ENCODE measurements at places on chromosomes 2 and 18.

DNA sequence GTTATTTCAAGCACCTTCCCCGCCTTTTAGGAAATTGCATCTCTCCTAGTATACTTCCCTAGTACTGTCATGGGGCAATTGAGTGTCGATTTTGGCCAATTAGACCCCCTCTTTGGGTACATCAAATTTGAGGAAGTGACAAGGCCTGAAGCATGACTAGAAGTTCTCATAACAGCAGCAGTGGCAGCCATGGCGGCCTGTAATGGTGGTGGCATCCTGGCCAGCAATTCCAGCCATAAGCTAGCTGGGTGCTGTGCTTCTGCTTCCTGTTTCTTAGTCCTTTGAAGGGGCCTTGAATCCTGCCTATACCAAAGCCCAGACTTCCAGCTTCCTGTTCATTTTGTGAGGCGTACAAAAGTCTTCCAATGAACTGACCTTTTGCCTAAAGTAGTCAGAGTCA lies 523.1 kb downstream of the PLCL1 start:
- H3K27ac ChIP-seq = no peak overlapping the region
- no peaks in the 10 kb centered on the region for H3K36me3 ChIP-seq
- peaks cover 30% of the 10 kb centered on the region for H3K4me1 ChIP-seq
- H3K27me3 ChIP-seq = peaks cover 54% of the 10 kb centered on the region
- DNase-seq = no peak

DNA sequence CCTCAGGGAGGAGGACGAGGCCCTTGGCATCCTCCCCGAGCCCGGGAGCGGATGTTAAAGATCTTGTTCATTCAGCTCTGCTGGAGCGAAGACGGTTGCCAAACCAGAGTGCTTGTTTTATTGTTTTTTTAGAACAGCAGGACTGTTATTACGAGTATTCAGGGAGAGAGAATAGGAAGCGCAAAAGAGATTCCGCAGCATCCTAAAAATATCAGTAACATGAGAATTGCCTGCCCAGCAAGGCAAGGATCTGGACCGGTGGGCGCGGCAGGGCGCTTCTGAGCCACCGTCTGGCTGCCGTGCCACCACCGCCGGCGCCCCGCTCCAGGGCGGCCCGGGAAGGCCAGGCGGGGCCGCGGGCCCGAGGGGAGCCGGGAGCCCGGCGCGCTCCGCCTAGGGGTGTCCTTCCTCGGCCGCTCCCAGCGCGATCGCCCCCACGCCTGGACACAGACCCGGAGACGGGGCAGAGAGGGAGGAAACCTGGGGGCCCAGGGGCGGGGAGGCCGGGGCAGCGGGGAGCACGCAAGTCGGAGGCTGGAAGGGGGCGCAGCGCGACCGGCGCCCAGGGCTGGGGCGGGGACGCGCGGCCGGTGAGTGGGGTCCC lies 843 bp downstream of the CYS1 start:
- peaks cover 16% of the 10 kb centered on the region for H3K4me1 ChIP-seq
- H3K27ac ChIP-seq = peak overlapping the region; percentile 14
- peak overlapping the region; percentile 66 for H3K4me3 ChIP-seq
- no peak for DNase-seq
- peaks cover 81% of the 10 kb centered on the region for H3K27me3 ChIP-seq

GRCh38 chr18:34221971-34222306 lies 2.8 kb downstream of the NOL4 start:
- H3K36me3 ChIP-seq = peaks cover 1% of the 10 kb centered on the region
- H3K4me1 ChIP-seq = no peaks in the 10 kb centered on the region
- H3K4me3 ChIP-seq = no peak overlapping the region
- H3K27me3 ChIP-seq = peaks cover 45% of the 10 kb centered on the region
- no peak overlapping the region for H3K27ac ChIP-seq
- no peak for DNase-seq

GRCh38 chr2:119484834-119485233 lies 39.4 kb downstream of the SCTR start:
- H3K4me1 ChIP-seq = no peaks in the 10 kb centered on the region
- H3K4me3 ChIP-seq = no peak overlapping the region
- DNase-seq = no peak
- no peaks in the 10 kb centered on the region for H3K36me3 ChIP-seq

DNA sequence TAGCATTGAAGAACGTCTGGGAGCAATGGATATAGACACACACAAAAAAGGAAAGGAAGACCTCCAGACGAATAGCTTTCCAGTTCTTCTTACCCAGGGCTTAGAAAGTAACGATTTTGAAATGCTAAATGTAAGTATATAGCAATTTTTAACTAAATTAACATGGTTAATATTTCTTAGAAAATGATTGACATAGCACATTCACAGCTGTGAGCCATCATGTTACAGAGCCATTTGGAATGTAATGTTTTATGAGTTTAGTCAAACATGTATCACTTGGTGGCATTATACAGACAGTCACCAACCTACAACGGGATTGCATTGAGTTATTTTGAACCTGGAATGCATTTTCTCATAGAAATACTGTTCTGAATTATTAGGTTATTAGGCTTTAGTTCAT lies 35.1 kb downstream of the WDR43 start:
- no peak for DNase-seq
- H3K4me1 ChIP-seq = peaks cover 2% of the 10 kb centered on the region
- no peak overlapping the region for H3K27ac ChIP-seq

DNA sequence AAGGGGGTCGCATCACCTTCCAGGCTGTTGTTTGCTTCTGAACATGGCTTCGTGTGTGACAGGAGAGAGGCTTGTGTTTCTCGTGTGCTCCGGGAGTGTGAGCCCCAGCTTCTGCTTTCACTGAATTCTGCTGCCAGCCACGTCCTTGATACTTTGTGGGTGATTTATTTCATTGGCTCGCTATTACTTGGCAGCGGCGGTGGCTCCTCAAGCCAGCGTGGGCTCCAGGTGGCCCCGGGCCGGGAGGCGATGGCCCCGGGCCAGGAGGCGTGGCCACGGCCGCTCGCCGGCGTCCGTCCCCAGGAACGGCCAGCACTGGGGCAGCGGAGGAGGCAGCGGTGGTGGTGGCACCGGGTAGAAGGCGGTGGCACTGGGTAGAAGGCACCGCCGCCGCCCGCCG lies 63.1 kb downstream of the NAPG start:
- H3K4me3 ChIP-seq = no peak overlapping the region
- peaks cover 13% of the 10 kb centered on the region for H3K4me1 ChIP-seq
- no peak overlapping the region for H3K27ac ChIP-seq
- peaks cover 3% of the 10 kb centered on the region for H3K27me3 ChIP-seq
- H3K36me3 ChIP-seq = no peaks in the 10 kb centered on the region

GRCh38 chr18:59629894-59630293 lies 67.3 kb downstream of the CCBE1 start:
- H3K27me3 ChIP-seq = peaks cover 5% of the 10 kb centered on the region
- no peaks in the 10 kb centered on the region for H3K4me1 ChIP-seq
- no peak overlapping the region for H3K4me3 ChIP-seq
- H3K27ac ChIP-seq = no peak overlapping the region

GRCh38 chr18:11108947-11109346 lies 40.4 kb downstream of the PIEZO2 start:
- no peaks in the 10 kb centered on the region for H3K27me3 ChIP-seq
- no peak overlapping the region for H3K27ac ChIP-seq

DNA sequence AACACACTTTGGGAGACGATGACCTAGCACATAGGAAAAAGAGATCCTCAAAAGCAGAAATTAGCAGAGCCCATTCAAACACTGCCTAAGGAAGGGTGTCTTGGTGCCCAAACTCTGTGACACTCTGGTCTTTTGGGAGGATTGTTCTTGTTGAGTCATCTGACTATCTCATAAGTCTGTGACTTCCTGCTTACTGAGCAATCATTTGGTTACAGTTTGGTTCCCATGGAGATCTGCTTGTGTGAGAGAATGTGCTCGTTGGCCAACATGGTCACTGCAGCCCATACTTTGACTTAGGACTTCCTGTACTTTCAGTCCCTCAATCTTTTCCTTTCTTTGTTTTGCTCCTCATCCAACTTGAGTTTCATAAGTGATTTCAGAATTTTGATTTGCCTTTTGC lies 602.9 kb downstream of the NYAP2 start:
- H3K27ac ChIP-seq = no peak overlapping the region
- H3K4me1 ChIP-seq = no peaks in the 10 kb centered on the region
- no peaks in the 10 kb centered on the region for H3K27me3 ChIP-seq
- no peaks in the 10 kb centered on the region for H3K36me3 ChIP-seq
- no peak overlapping the region for H3K4me3 ChIP-seq

- no peak overlapping the region for H3K4me3 ChIP-seq
- H3K27ac ChIP-seq = no peak overlapping the region
- no peaks in the 10 kb centered on the region for H3K27me3 ChIP-seq
- no peaks in the 10 kb centered on the region for H3K36me3 ChIP-seq
These were observed 617.0 kb downstream of the LRP1B start for GRCh38 chr2:141513853-141514252.

DNA sequence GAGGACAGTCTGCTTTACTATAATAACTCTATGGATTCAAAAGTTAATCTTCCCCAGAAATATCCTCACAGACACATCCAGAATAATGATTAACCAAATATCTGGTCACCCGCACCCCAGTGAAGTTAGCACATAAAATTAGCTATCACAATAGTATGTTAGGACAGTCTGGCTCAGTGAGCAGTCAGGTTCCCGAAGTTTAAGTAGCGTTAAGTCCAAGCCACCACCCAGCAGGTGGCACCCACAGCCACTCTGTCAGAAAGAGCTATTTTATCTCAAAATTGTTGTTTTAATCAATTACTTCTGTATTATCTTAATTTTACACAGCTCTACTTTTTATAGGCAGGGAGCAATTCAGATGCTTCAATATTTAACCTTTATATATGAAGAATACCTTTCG lies 537.5 kb downstream of the MBD2 start:
- no peaks in the 10 kb centered on the region for H3K4me1 ChIP-seq
- no peak overlapping the region for H3K4me3 ChIP-seq
- H3K36me3 ChIP-seq = no peaks in the 10 kb centered on the region

DNA sequence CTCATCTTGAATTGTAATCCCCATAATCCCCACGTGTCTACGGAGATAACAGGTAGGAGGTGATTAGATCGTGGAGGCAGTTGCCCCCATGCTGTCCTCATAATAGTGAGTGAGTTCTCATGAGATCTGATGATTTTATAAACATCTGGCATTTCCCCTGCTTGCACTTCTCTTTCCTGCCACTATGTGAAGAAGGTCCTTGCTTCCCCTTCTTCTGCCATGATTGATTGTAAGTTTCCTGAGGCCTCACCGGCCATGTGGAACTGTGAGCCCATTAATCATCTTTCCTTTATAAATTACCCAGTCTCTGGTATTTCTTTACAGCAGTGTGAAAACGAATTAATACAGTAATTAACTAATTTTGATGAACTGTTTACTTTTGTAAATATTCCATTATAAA lies 582.5 kb downstream of the TSN start:
- no peak for DNase-seq

DNA sequence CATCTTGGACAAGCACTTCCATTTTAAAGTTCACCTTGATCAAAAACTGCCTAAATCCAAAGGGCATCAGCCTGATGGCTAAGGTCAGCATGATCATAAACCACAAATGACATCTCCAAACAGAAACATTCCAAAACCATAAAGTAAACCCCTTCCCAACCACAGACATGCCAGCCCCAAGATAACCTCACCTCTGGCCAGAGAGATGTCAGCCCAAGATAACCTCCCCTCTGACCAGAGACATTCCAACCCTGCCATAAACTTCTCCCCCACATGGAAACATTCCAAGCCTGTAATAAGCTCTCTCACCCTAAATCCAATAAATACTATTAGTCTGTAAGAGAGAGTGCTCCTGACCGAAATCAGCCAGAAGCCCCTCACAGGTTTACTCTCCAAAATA lies 18.6 kb upstream of the MARCO start:
- H3K27ac ChIP-seq = no peak overlapping the region
- H3K36me3 ChIP-seq = no peaks in the 10 kb centered on the region
- no peak for DNase-seq

- H3K4me1 ChIP-seq = peaks cover 63% of the 10 kb centered on the region
- no peak overlapping the region for H3K4me3 ChIP-seq
These were observed 49.9 kb downstream of the DGKD start for GRCh38 chr2:233404222-233404621.

DNA sequence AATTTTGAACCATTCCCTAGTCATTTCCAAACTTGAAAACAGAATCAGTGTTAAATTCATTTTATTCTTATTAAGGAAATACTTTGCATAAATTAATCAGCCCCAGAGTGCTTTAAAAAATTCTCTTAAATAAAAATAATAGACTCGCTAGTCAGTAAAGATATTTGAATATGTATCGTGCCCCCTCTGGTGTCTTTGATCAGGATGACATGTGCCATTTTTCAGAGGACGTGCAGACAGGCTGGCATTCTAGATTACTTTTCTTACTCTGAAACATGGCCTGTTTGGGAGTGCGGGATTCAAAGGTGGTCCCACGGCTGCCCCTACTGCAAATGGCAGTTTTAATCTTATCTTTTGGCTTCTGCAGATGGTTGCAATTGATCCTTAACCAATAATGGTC lies 5.5 kb upstream of the MROH2A start:
- H3K36me3 ChIP-seq = no peaks in the 10 kb centered on the region
- no peak for DNase-seq
- H3K4me1 ChIP-seq = no peaks in the 10 kb centered on the region
- no peak overlapping the region for H3K4me3 ChIP-seq
- peaks cover 13% of the 10 kb centered on the region for H3K27me3 ChIP-seq

DNA sequence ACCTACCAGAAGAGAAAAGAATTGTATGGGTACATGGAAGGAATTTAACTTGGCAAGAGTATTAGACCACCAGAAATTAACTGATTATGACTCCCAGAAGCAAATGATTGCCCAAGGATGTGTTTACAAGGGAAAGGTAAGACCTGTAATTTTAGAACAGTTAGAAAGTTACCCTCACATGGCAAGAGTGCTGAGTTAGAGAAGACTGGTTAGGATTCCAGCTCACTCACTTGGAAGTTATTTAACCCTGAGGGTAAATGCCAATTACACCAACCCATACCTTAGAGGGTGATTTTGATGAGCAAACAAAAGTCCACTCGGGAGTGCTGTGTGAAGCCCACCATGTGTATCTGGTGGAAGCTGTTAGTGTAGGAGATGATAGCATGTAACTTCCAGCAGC lies 170.2 kb downstream of the TPGS2 start:
- H3K4me1 ChIP-seq = no peaks in the 10 kb centered on the region
- no peak for DNase-seq
- peaks cover 9% of the 10 kb centered on the region for H3K27me3 ChIP-seq
- no peak overlapping the region for H3K4me3 ChIP-seq
- no peak overlapping the region for H3K27ac ChIP-seq

- no peak overlapping the region for H3K4me3 ChIP-seq
- no peaks in the 10 kb centered on the region for H3K27me3 ChIP-seq
- no peak for DNase-seq
- H3K36me3 ChIP-seq = peaks cover 48% of the 10 kb centered on the region
These were observed 20.8 kb downstream of the GAREM2 start for GRCh38 chr2:26193578-26194231.

Data from activated CD4-positive, alpha-beta T cell treated with anti-CD3 and anti-CD28 coated beads, Interleukin-2, amount 10 ng/mL, durations not matched to agents 7 days and 5 days (primary cell).